ENCODE measurements at places on chromosomes 7 and 10.
A peak's percentile ranks its signal among the peaks of the same experiment; 100 is the strongest.

GRCh38 chr10:123147635-123148413 lies at the start of gene HMX2:
Gene HMX2 (plus strand): TSS chr10:123148136. CDS start chr10:123148379, 243 bp downstream.
- no peak for DNase-seq

GRCh38 chr7:33882040-33882837 lies 23.1 kb upstream of the BMPER start:
- DNase-seq = no peak

- DNase-seq = no peak
These were observed 18.7 kb downstream of the KIFBP start for GRCh38 chr10:69007260-69007659.

DNA sequence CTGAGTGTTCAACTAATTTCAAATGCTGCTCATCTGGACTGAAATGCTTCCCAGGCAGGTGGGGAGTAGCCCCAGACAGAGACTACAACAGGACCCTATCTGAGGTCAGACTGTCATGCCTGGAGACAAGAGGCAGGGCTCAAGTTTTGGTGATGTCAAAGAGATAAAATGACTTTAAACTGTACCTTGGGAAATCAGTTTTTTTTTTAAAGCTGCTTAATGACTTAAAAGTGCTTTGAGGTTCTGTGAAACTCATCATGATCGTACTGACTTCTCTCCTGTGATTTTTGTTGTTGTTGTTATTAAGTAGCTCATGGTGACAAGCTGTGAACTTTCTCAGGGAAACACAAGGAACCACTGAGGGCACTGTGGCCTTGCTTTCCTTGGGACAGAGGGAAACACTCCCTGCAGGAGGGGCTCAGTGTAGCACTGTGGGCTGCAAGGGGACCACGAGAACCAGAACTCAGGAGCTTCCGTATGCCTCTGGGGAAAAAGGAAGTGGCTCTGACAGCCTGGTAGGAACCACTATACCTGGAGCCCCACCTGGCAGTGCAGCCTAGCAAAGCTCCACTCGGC lies 9.5 kb downstream of the HIPK2 start:
- no peak for DNase-seq

DNA sequence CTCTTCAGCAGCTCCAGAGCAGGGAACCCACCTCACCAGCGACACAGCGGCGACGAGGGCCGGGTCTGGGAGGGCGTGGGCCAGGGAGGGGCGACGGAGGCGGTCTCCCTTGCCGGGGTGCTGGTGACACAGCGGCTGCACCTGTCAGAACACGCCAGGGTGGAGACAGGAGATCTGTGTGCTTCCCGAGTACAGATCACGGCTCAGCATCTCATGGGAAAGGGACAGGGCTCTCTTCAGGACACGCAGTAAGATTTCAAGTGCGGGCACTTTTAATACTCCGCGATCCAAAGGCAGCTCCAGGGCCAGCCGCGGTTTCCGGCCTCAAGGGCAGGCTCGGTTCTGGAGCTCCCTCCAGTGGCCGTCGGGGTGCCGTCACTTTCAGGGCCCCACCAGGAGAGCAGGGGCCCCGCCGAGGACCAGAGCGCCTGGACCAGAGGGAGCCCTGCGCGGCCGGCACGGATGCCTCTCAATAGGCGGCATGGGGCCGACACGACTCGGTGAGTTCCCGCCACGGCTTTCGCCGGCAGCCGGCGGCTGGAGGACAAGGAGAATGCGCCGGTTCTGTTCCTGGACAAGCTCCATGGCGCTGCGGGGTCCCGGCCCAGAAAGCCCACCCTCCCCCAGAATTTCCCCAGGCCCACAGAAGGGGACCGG lies 21.4 kb downstream of the GPR146 start:
- peak; percentile 79 for DNase-seq

GRCh38 chr7:2860627-2861133 lies 16.6 kb upstream of the GNA12 start:
- no peak for DNase-seq

GRCh38 chr10:77410523-77410922 lies 227.1 kb downstream of the KCNMA1 start:
- DNase-seq = no peak

- no peak for DNase-seq
These were observed 8.2 kb upstream of the LSM8 start for GRCh38 chr7:118175740-118176139.

DNA sequence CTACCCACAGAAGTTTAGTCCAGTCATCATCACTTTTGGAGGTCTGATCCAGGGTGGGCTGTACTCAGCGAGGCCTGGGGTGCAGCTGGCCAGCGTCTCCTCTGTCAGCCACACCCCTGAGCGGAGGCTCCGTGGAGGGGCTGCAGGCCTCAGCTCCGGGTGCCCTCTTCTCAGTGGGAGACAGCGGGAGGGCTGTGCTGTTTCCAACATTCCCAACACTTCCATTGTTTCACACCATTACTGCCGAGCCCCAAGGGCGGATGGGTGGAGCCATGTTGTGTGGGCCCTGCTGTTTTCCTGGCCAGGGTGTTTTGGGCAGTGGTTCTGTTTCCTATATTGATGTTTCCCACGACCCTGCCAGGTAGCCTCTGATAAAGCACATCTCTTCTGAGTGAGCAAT lies 95.0 kb downstream of the MKI67 start:
- DNase-seq = no peak

DNA sequence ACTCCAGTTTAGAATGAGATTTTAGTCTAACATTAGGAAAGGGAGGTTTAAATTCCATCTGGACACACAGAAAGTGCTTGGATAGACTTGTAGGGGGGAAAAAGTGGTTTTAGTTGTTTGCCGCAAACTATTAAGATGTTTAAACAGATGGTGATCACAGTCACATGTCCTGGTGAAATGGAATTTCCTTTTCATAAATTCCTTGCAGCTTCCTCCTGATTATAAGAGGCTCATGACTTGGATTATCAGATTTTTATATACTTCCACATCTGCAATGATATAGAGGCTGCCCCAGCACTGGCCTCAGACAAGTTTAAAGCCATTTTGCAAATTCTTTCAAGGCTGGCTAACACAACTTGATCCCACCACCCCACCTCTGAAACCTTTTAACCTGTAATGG lies 106.4 kb upstream of the ARMC3 start:
- DNase-seq = no peak

DNA sequence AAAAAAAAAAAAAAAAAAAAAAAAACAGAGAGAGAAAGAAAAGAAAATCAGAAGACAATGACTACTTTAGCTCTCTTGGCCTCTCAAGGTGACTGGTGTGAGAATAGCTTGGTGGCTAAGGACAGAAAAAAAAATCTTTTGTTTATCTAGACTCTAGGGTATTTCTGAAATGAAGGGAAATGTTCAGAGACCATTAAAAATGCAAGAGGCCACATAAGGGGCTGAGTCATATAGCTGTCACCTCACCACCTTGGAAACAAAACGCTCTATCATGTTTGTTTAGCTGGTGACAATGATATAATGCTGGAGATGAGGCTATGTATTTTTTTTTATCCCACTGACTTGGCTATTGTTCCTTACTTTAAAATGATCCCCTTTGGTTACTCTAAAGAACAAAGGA lies 287.0 kb upstream of the CDC14C start:
- peak; percentile 90 for DNase-seq

DNA sequence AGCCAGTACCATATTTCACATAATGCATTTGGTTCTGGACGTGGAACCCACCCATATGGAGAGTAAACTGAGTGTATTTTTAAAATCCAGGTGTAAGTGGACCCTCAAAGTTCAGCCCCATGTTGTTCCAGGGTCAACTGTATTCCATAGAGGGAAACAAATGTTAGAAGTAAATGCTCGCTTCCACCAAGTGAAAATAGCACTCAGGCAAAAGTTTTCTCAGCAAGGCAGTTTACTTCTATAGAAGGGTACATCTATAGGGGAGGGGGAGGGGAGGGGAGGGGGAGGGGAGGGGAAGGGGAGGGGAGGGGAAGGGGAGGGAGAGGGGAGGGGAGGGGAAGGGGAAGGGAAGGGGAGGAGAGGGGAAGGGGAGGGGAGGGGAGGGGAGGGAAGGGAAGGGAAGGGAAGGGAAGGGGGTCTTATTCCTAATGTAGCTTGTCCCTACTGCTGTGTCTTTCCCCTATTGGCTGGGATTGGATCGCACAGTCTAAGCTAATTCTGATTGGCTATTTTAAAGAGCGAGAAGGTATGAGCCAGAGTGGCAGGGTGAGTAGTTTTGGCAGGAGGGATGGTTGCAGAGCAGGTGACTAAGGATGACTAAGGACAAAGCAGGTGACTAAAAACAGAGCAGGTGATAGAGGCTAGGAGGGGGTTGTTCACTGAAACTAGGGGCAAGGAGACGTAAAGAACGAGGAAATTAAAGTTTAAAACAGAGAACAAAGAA lies 29.1 kb downstream of the GARIN1A start:
- DNase-seq = no peak

DNA sequence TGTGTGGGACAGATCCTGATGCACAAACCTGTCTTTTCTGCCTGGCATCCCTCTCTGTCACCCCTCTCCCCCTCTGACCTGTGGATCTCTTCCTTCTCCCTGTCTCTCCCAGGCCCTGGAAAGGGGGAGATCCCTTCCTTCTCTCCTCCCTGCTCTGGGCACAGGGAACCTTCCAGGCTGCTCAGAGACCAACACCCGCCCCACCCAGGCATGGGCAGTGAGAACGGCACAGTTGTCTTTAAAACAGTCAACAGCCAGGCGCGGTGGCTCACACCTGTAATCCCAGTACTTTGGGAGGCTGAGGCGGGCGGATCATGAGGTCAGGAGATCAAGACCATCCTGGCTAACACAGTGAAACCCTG lies 34.7 kb downstream of the KCNH2 start:
- no peak for DNase-seq

- DNase-seq = no peak
These were observed 44.6 kb downstream of the FGFR2 start for GRCh38 chr10:121553511-121554264.

- no peak for DNase-seq
These were observed 74.1 kb upstream of the KCNMA1 start for GRCh38 chr10:77711683-77712049.

Data from SHP77 (cell line).